ENCODE measurements at places on chromosomes 5 and 9.

- DNase-seq = no peak
Observed at GRCh38 chr5:135437422-135437795, 9.7 kb downstream of the DCANP1 start.

DNA sequence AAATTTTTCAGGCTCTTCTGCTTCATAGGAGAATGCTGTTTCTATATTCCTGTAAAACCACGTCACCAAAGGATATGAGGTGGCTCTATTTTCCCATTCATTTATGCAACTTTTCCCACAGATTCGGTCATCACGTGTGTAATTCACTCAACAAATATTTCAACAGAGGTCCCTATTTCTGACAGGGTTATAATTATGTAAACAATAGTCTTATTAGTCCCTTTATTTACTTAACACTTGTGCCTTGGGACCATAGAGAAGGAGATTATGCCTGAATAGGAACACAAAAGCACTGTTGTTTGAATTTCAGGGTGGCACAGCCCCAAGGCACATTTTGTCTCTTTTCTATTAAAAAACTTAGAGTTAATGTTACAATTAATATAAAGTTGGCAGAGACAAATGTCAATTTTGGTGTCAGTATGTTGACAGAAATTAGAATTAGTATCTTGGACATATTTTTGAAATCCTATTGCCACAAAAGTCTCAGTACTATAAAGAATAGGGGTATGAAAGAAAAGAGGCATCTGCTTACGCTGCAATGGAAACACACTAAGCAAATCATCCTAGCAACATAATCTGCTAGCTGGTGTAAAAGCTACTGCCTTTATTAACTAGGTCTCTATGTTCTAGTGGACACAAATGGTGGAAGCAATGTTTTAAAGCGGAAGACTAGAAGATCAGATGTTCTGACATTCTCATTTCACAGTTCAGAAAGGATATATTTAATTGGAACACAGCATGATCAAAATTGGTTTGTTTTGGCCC, 229.1 kb upstream of the TBCA start:
- DNase-seq = no peak

DNA sequence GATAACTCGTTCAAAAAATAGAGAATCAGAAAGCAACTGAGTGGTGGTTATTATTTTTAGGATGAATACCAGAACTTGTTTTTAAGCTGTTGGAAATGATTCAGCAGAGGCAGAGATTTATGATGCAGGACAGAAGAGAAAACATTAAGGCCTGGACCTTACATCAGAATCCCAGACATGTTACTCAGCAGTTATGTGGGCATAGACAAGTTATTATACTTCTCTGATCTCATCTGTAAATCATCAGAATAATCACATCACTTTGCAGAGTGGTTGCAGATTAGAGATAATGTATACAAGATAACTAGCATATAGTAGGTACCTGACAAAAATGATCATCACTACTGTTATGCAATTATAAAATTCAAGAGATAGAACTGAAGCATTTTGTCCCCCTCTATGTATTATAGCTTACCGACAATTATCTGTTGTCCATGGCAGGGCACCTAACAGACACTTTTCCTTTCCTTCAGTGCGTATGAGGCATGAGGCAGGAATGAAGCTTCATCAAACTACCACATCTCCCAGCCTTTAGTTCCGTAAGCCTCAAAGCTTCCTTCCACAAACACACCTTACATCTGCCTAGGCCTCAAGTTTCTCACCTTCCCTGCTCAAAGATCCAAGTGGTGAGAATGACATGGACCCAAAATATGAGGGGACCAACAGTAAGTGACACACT, 165.9 kb downstream of the DENND1A start:
- no peak for DNase-seq

- no peak for DNase-seq
Observed at GRCh38 chr9:91214086-91214485, 147.6 kb downstream of the AUH start.

DNA sequence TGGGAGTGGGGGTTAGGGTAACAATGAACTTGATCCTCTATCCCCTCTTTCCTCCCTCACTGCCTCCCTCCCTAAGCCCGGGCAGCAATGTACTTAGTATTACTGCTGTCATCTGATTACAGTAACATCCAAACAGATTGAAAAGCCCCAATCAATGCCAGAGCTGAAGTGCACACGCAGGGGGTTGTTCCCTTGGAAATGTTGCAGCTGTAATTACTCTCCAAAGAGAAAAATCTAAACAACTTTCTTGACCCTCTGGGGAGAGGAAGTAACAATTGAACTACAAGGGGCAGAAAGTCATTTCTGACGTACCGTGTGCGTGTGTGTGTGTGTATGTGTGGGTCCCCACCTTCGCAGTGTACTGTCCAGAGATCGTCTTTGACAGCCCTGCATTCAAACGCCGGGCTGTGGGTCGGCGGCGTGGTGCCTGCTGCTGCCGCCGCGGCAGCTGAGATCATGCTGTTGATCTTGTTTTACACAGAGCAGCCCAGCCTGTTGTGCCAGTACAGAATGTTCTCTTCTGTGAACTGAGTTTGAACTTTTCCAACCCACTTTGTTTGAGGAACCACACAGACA, 66.0 kb upstream of the KLF9 start:
- peak; percentile 79 for DNase-seq

- no peak for DNase-seq
Observed at GRCh38 chr5:4625206-4625896, 514.8 kb upstream of the ADAMTS16 start.

DNA sequence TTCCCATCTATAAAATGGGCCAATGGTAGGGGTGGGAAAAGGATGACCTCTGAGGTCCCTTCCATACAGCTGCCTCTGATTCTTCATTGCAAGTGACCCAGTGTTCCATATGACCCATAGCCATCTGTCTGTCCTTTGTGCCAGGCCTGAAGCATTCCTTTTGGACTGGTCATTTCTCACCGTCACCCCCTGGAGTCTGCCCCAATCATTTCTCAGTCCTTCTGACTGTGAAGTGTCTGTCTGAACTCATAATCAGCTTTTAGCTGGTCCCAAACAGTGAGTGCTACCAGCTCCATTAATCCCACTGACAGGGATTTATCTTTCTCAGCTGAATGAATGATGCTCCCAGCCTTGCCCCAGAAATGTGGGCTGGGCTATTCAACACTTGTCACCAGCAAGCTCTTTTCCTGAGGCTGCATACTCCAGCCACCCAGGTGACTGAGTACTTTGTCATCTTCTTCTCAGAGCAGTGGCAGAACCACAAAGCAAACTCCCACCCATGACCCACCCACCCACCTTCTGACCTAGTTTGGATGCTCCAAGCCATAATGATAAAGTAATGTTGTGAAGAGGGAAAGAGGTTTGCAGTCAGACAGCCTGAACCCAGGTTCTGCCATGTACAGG, 37.4 kb downstream of the KCNIP1 start:
- DNase-seq = no peak

DNA sequence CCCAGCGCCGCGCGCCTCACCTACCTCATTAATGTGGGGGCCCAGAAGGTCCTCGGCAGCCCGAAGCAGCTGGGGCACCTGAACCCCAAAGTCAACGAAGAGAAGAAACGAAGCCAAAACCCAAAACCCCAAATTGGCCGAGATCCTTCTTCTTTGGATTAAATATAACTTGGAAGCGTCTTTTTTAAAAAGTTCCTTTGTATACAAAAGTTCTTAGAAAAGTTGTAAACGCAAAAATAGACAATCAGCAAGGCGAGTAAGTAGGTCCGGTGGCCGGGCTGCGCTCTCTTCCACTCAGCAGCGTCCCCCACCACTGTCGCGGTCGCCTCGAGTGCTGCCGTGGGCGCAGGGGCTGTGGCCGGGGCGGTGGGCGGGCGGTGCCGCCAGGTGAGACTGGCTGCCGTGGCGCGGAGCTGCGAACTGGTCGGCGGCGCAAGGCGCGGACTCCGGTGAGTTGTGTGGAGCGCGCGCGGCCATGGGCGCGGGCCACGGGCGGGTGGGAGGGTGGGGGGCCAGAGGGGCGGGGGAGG, 360 bp downstream of the KLF4 start:
- DNase-seq = no peak

- DNase-seq = no peak
Observed at GRCh38 chr5:28603869-28604268, 1565.5 kb upstream of the CDH9 start.

DNA sequence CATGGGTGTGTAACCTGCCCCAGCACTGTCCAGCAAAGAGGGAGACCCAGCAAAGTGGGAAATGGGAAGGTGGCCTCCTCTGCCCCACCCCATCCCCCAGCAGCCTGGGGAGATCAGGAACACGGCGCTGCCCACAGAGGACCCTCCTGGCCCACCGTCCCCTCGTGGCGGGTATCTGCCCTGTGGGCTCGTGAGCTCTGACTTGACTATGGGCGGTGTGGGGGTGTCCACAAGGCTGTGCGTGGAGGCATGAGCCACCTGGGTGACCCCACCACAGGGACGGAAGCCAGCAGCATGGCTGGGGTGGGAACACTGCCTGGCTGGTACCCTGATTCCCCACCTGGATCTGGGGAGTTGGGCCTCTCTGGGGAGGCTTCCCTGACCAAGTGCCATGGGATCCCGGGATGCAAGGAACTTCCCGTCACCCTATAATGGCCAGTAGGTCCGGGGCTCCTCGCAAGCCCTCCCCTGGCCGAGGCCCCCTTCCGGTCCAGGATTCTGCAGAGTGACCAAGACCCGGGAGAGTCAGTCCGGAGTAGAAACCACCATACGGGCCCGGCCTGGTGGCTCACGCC, 29.3 kb upstream of the SLC6A19 start:
- no peak for DNase-seq

DNA sequence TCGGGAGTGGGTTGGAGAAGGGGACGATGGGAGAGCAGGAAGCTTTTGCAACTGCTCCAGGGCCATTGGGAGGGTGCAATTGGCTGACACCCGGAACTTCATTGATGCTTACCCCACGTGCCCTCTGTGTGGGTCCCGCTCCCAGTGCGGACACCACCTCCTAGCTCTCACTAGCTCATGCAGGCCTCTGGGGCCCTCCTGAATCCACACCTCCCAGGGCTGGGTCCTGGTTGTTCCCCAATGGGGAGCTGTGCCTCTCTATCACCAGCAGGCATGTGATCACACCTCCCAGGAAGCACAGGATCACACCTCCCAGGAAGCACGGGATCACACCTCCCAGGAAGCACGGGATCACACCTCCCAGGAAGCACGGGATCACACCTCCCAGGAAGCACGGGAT, 32.1 kb upstream of the FCN2 start:
- no peak for DNase-seq

Data from AG04450 (cell line).